ENCODE measurements at places on chromosomes 16 and 17.

DNA sequence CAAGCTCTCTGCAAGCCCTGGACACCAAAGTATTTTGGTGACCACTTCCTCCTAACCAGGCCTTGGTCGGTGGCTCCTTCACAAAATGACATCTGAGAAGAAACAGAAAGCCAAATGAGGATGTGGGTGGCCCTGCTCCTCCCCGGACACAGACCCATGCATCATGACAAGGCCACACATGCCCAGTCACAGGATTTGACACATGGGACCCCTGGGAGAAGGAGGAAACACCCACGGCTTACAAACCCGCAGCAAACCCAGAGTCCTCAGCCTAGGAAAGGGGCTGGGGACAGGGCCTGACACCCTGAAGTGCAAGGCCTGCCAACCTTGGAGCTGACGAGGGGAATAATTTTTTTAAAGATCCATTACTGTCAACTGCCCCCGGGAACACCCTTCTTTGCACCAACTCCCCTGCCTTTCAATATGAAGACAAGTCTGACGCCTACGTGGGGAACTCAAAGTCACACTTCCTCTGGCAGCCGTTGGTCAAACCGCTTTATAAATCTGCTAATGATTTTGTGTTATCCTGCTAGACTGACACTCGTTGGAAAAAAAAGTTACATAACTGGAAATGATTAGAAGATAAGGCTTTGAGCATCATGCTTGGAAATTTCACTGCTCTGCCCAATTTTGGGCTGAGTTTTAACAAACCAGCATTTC is 41.3 kb downstream of the GAS7 start:
- DNase-seq, result peak; percentile 7

GRCh38 chr16:31181102-31181830 is 1.3 kb downstream of the FUS start:
- DNase-seq, result peak; percentile 45

DNA sequence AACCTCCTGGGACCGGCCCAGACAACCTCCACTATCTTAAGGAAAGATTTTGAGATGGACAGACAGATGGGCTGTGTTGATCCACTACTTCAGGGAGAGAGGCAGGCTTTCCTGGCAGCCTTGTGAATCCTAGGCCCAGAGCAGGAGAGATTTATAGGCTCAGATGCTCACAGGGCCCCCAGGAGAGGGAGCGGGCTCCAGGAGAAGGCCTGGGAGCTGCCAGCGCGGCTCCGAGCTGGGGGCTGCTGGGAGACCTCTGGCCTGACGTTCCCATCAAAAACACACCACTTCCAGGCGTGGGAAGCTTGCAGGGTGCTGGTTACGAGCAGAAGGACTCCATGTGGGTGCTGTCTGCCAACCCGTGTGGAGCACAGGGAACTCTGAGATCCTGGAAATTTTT is 53.2 kb downstream of the MYH11 start:
- DNase-seq, result no peak

- no peak for DNase-seq
Measured at GRCh38 chr16:27638833-27639560, 89.1 kb downstream of the KATNIP start.

DNA sequence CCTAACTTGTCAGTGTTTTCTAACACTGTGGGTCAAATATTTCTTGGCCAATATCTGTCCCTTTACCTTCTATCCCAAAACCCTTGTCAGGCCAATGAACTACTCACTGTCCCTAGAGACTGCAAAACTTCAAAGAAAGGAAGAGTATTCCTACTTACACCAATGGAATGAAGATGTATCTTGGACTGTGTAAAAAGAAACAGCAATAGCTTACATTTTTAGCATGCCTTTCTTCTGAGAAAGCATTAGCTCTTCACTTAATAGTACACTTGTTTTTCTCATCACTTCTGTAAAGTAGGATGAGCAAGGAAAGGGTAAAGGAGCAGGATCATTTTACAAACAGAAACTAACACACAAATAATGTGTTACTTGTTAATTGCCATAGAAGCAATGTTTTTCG is 73.9 kb downstream of the STH start:
- DNase-seq, result no peak

GRCh38 chr16:63737633-63738032 is 1384.2 kb downstream of the CDH11 start:
- DNase-seq, result no peak

GRCh38 chr16:58365623-58366022 is 26.6 kb upstream of the GINS3 start:
- no peak for DNase-seq

DNA sequence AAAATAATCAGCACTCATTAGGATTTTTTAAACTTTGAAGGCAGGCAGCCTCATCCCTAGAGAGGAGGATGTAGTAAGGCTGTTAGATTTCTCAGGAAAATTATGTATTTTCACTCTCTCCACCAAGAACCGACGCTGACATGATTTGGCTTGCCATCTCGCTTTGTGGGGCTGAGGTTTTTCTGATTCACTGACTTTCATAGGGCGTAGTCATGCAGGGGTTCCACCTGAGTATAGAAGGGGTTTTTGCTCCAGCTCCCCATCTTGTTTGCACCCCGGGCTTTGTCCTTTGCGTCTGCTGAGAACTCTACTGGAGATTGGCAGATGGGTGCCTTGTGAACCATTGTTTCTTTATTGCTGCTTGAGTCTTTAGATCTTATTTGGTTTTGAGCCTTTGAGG is 20.2 kb downstream of the TOM1L1 start:
- no peak for DNase-seq

DNA sequence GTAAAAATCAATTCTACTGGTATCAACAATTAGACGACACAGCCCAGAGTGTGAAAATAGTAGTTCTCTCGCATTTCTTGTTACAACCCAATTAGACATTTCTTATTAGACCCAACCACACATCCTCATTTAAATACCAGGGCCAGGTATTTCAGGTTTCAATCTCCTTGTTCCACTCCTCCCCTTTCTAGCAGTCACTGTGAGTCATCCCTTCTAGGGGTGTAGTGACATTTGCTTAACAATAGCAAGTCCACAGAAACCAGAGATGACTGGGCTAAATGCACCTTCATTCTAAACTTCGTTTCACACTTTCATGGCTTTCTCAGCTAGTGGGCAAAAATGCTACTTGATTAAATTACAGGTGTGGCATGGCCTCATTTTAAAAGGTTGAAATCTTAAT is 116.9 kb upstream of the CACNG3 start:
- no peak for DNase-seq

DNA sequence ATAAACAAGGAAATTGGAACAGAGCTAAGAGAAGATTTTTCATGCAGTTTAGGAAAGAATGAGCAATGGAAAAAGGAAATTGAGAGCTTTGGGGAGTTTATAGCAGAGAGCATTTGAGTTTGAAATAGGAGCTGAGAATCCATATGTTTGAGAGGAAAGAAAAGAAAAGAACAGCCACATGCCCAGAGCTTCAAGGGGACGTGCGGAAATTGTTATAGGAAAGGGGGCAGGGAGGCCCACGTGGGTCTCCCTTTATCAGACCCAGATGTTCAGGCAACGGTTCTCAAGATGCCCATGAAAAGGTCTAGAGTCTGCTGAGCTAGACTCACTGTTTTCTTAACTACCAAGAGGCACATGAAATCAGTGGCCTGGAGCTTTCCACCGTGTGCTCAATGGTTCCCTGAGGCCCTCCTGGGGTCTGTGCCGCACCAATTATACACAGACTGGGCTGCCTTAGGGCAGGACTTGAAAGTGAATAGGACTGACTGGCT is 31.2 kb downstream of the CHD9 start:
- DNase-seq, result no peak

DNA sequence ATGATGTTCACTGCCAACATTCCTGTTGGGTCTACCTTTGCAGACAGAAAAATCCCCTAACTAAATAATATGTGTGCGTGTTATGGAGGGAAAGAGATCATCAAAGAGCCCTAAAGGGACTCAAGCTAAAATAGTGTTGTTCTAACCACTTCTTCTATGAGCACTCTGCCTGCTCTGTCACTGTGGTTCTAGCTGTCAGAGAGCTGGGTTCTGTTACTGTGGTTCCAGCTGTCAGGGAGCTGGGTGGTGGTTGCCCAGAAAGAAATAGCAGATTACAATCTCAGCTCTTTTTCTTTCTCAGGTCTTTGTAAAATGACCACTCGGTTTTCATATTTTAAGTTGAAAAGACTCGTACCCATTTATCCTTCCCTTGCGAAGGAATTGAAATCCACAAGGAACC is 176.3 kb downstream of the HS3ST3A1 start:
- no peak for DNase-seq

GRCh38 chr17:49775546-49776260 is 11.8 kb upstream of the FAM117A start:
- no peak for DNase-seq

DNA sequence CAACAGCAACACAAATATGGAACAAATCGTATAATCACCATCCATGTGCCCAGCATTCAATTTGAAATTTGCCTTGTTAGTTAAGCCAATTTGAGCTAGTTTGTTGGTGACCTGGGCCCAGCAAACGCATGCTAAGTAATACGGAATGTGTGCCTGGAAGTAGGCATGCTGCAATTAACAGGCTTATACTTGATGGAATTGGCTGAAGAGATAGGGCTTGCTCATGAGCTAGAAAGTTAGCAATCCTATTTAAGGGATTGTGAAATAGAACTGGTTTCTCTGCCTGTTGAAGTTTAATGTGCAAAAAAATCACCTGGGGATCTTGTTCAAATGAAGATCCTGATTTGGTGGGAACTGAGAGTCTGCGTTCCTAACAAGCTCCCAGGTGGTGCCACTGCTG is 8.5 kb upstream of the LPO start:
- no peak for DNase-seq

GRCh38 chr16:81680444-81681275 is 98.4 kb upstream of the PLCG2 start:
- no peak for DNase-seq

- DNase-seq, result no peak
Measured at GRCh38 chr16:75660321-75660720, 12.7 kb downstream of the TERF2IP start.

- DNase-seq, result no peak
Measured at GRCh38 chr17:7825206-7825990, 8.6 kb upstream of the KDM6B start.

- DNase-seq, result no peak
Measured at GRCh38 chr17:40458851-40459482, 15.7 kb downstream of the IGFBP4 start.

DNA sequence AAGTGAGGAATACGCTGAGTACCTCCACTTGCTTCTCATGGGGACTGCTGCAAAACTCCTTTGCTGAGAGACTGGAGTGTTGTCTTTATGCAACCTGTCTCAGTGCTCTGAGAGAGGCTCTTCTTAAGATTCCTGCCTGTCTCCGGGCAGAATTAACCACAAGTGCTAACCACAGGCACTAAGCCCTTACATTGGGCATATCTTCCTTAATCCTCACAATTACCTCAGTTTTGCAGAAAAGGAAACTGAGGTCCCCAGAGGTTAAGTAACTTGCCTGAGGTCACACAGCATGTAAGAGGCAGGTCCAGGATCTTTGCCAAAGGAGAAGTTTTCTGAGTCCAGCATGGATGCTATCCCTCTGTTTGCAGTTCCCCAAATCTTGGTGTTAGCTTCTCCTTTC is 86.0 kb downstream of the GP2 start:
- no peak for DNase-seq

DNA sequence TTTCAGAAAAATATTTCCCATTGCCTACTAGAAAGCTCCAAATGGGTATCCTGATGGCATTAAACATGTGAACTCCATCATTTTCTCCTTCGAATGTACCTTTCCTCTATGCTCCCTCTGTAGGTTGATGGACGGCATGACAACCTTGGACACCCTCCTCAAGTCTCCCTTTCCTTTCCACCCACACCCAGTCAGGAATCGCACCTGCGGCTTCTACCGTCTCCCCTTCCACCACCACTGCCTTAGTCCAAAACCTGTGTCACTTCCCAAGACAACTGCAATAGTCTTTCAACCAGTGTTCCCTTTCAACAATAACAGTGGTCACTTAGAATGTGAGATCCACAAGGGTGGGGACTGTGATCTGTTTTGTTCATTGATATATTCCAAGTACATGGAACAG is 233.1 kb upstream of the AXIN2 start:
- DNase-seq, result peak; percentile 45

All from small intestine (tissue), 16 donors.